Activated T-cell treated with anti-CD3 and anti-CD28 coated beads, Interleukin-2, amount 50 U/mL, for 72 hours (primary cell): ENCODE measurements at places on chromosomes 13 and 19. TPM values are rescaled to one million over a fixed set of nuclear protein-coding genes. Genes with fewer than 3 reads are reported as not detected.

DNA sequence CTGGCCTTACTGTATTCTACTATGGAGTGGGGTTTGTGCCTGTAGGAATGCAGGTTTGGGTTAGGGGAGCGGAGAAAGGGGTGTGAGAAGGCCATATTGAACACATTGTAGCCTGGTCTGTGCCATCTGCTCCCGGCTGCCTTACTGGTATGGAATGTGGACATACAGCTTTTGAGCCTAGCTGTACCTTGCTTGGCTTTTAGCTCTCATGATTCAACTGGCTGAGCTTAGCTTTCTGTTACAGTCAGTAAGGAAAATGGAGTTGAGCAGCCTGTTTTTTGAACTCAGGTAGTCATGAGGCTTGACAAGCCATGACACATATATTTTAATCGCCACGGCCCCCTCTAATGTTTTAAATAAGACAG, 41.6 kb downstream of the ARHGAP35 start:
- no peak for DNase-seq
- H3K4me1 ChIP-seq, result peaks cover 21% of the 10 kb centered on the region
- no peaks in the 10 kb centered on the region for H3K27me3 ChIP-seq
- H3K27ac ChIP-seq, result no peak overlapping the region
- H3K36me3 ChIP-seq, result no peaks in the 10 kb centered on the region

DNA sequence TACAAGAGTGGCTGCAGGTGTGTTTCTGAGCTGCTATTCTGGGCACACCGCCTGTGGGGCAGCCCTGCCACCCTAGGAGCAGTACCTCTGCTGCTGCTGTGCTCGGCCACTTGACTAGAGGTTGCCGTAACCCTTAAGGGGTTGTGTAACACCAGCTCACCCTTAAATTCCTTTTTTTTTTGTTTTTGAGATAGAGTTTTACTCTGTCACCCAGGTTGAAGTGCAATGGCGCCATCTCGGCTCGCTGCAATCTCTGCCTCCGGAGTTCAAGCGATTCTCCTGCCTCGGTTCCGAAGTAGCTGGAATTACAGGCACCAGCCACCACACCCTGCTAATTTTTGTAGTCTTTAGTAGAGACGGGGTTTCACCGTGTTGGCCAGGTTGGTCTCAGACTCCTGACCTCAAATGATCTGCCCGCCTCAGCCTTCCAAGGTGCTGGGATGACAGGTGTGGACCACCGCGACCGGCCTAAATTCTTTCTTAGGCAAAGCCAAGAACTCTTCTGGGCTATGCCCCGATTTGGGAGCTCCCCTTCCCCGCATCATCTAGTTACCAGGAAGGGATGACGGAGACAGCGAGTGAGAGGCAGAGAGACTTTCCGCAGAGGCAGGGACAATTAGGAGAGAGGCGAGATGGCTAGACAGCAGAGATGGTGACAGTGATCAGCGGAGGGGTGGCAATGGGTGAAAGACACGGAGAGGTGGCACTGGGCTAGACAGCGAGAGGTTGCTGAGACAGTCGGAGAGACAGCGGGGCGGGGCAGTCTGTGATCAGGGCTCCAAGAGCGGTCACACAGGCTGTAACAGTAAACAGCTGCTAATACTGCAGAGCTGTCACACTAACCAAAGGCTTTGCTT, 4.4 kb upstream of the LILRA5 start:
- peaks cover 36% of the 10 kb centered on the region for H3K27me3 ChIP-seq
- H3K4me3 ChIP-seq, result no peak overlapping the region
- H3K36me3 ChIP-seq, result no peaks in the 10 kb centered on the region
- no peak for DNase-seq
- H3K4me1 ChIP-seq, result peaks cover 5% of the 10 kb centered on the region
- no peak overlapping the region for H3K27ac ChIP-seq

Gene ZNF428
- total RNA-seq, result 17.2 TPM

GRCh38 chr19:19170053-19170872, at the start of gene MEF2B:
MEF2B (minus strand) TSS chr19:19170263; CDS start chr19:19150735, 19,528 bp downstream.
- no peaks in the 10 kb centered on the region for H3K27me3 ChIP-seq
- peaks cover 13% of the 10 kb centered on the region for H3K4me1 ChIP-seq
- peak within 1 kb of the TSS; percentile 64 for H3K4me3 ChIP-seq
- H3K27ac ChIP-seq, result no peak within 1 kb of the TSS
- H3K36me3 ChIP-seq, result no peaks in the 10 kb centered on the region

- DNase-seq, result no peak
- peaks cover 26% of the 10 kb centered on the region for H3K4me1 ChIP-seq
- H3K27me3 ChIP-seq, result no peaks in the 10 kb centered on the region
- peak overlapping the region; percentile 23 for H3K4me3 ChIP-seq
- peak overlapping the region; percentile 38 for H3K27ac ChIP-seq
These were observed 2.5 kb upstream of the GARIN5A start for GRCh38 chr19:50478901-50479715.

DNA sequence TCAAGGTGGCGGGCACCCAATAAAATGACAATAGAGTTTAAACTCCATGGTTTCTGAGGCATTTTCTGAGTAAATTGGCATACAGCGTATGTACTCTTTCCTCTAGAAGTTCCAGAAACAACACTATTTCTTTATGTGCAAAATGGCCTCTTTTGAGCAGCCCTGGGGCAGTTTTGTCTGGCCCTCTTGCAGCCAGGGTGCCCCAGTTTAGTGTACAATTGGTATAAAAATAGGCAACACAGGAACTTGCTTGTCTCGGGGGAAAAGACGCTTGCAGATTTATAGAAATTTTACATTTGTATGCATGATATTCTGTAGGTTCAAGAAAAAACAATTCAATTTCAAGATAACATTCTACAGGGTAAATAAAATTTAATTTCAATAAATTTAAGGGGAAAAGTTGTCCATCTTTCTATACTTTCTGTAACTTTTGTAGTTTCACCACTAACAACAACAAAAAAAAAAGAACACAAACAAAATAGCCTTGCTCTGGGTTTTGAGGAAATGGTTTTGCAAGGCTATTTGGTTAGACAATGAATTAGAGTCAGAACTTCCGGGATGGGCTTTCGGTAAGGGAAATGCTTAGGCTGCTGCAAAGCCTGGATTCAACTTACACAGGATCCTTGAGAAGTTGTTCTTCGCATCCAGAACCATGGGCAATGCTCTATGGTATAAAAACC, 45.3 kb downstream of the LRCH1 start:
- H3K4me1 ChIP-seq, result peaks cover 81% of the 10 kb centered on the region
- H3K27ac ChIP-seq, result no peak overlapping the region
- H3K27me3 ChIP-seq, result no peaks in the 10 kb centered on the region
- no peak for DNase-seq
- H3K4me3 ChIP-seq, result peak overlapping the region; percentile 20

DNA sequence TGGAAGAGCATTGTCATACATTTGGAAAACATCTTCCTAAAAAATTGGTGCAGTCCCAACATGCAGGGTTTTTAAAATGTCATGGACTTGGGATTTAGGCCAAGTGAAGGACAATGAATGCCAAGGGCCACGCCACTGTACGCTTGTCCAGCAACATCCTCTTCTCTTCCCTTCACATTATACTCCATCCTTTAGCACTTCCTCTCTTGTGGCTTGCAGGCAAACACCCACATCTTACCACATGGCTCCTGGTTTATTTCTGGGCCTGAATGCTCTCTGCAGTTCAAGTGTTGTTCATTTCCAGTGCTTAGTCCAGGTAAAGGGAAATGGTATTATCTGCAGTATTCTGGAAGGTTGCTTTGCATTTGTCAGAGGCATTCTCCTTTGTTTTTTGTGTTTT, 45.0 kb downstream of the CBY2 start:
- H3K36me3 ChIP-seq, result no peaks in the 10 kb centered on the region
- H3K27me3 ChIP-seq, result no peaks in the 10 kb centered on the region
- H3K27ac ChIP-seq, result no peak overlapping the region
- no peak overlapping the region for H3K4me3 ChIP-seq
- H3K4me1 ChIP-seq, result no peaks in the 10 kb centered on the region

Gene RFPL4A
- not detected for total RNA-seq

DNA sequence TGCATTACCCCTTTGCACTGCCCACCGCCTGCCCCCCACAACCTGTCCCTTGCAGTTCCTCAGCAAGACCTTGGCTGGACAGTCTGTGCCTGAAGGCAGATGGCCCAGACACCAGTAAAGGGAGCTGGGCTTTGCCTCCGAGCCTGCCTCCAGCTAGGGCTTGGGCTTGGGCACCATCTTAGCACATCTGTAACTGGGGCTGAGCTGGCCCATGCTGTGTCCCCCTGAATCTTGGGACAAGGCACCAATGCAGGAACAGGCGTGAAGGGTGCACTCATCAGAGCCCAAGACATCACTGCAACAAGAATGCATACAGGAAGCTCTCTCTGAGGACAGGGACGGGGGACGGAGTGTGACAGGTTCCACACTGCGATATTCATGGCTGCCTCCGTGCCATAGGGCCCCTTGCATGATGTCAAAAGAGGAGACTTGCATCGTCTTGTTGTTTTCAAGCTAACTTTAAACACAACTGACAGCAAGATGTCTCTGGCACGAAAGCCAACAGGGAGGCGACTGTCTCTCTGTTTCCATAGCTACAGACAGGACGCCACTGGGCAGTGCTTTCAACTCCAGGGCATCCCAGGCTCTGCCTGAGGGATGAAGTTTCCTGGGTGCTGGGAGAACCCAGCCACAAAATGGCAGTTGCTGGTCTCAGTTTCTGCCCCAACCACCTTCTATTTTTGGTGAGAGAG, 8.7 kb upstream of the CHST8 start:
- H3K27me3 ChIP-seq, result peaks cover 16% of the 10 kb centered on the region
- peaks cover 5% of the 10 kb centered on the region for H3K4me1 ChIP-seq
- no peak for DNase-seq
- no peaks in the 10 kb centered on the region for H3K36me3 ChIP-seq
- H3K4me3 ChIP-seq, result no peak overlapping the region

Gene SLC25A41
- total RNA-seq, result 0.16 TPM
